ENCODE measurements at places on chromosomes 2 and 18. TPM values are rescaled to one million over a fixed set of nuclear protein-coding genes. Genes with fewer than 3 reads are reported as not detected.

IMP4 gene
- total RNA-seq: 160 TPM

DNAH7 gene
- 0.07 TPM for total RNA-seq

CD8A gene
- total RNA-seq: 419 TPM

PMAIP1 gene
- 92.8 TPM for total RNA-seq

STRN gene
- total RNA-seq: 24.0 TPM

TUBB8B gene
- not detected for total RNA-seq

LYPD6 gene
- total RNA-seq: not detected

ST8SIA5 gene
- total RNA-seq: not detected

SPHKAP gene
- not detected for total RNA-seq

GRCh38 chr2:20061940-20062339 lies 10.5 kb upstream of the LAPTM4A start:
- no peaks in the 10 kb centered on the region for H3K36me3 ChIP-seq
- no peak overlapping the region for H3K4me3 ChIP-seq
- no peak for DNase-seq
- H3K27ac ChIP-seq: no peak overlapping the region

- peak overlapping the region; percentile 37 for H3K27ac ChIP-seq
- H3K27me3 ChIP-seq: no peaks in the 10 kb centered on the region
- DNase-seq: no peak
- peaks cover 2% of the 10 kb centered on the region for H3K4me1 ChIP-seq
- peaks cover 51% of the 10 kb centered on the region for H3K36me3 ChIP-seq
These were observed 20.0 kb downstream of the ELP2 start for GRCh38 chr18:36149514-36150289.

DNA sequence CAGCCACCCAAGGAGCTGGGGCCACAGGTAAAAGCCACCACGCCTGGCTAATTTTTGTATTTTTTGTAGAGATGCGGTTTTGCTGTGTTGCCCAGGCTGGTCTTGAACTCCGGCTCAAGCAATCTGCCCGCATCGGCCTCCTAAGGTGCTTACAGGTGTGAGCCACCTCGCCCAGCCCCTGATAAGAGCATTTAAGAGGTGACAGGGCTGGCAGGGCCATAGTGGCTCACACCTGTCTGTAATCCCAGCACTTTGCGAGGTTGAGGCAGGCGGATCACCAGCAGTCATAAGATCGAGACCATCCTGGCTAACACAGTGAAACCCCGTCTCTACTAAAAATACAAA lies 9.0 kb upstream of the CNNM3 start:
- DNase-seq: no peak
- H3K4me1 ChIP-seq: peaks cover 14% of the 10 kb centered on the region
- no peaks in the 10 kb centered on the region for H3K27me3 ChIP-seq
- no peaks in the 10 kb centered on the region for H3K36me3 ChIP-seq
- H3K27ac ChIP-seq: peak overlapping the region; percentile 71
- peak overlapping the region; percentile 14 for H3K4me3 ChIP-seq

DNA sequence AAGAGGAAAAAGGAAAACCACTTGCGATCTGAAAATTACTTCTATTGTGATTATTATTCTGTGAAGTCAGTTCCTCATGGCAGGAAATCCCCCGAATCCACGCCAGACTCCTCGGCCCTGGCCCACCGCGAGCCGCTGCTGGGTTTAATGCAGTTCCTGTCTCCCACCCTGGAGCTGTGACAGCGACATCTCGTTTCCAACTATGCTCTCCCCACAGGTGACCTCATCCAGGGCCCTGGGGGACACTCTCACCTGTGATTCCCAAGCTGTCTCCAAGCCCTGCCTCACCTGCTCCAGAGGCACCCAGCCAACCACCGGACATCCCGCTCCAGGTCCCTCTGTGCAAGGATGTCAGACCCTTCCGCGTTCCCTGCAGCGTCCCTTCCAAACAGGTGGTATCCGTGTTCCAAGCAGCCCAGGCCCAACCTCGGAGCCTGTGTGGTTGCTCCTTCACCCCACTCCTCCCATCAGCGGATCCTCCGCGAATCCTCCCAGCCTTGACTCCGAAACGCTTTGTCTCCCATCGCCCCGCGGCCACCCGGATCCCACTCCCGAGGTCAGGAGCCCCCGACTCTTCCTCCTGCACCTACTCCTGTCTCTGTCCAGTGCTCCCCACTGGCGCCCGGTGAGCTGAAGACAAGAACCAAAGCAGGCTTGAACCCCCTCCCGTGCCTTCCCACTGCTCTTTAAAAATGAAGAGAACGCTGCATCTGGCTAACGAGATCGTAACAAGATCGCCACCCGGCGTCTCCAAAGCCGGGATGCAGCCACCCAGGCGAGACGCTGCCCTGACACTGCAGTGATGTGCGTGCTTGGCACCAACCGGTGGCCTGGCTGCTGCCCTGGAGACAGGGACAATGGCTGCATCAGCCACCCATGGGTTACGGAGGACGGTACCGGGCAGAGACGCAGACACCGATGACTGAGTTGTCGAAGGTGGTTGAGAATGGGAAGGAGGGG lies 96.5 kb downstream of the NDUFA10 start:
- peak; percentile 33 for DNase-seq
- peak overlapping the region; percentile 43 for H3K4me3 ChIP-seq

- H3K4me1 ChIP-seq: peaks cover 32% of the 10 kb centered on the region
- DNase-seq: no peak
- H3K4me3 ChIP-seq: peak overlapping the region; percentile 99
These were observed 676 bp downstream of the ACTR2 start for GRCh38 chr2:65228263-65228750.

DNA sequence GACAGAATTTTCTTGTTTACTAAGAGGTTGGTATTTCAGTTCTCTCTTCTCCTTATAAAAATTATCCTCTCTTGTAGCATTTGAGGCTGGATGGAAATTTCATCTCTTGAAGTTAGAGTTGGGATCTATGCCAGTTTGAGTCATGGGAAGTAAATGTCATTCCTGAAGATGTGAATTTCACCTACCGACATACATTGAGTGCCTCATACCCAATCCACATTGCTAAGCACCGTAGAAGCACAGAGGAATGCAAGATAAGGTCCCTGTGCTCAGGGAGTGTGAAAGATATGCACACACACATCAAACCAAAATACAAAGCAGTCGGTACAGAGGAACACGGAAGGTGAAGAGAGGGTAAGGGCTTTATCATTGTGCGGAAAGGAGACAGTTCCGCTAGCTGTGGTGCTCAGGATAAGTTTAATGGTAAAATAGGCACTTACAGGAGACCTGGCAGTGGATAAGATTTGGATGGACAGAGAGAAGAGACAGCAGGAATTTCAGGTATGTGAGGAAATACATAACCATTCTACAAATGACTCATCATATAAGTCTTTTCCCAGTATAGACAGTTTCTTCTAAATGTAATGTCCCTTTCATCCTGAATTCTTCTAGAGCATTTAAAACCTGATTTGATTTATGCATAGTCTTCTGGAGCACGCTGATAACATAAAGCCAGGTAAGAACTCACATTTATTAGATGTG lies 205.3 kb upstream of the ST6GAL2 start:
- no peaks in the 10 kb centered on the region for H3K36me3 ChIP-seq
- no peak for DNase-seq
- H3K4me1 ChIP-seq: no peaks in the 10 kb centered on the region
- H3K27me3 ChIP-seq: no peaks in the 10 kb centered on the region
- no peak overlapping the region for H3K4me3 ChIP-seq

DNA sequence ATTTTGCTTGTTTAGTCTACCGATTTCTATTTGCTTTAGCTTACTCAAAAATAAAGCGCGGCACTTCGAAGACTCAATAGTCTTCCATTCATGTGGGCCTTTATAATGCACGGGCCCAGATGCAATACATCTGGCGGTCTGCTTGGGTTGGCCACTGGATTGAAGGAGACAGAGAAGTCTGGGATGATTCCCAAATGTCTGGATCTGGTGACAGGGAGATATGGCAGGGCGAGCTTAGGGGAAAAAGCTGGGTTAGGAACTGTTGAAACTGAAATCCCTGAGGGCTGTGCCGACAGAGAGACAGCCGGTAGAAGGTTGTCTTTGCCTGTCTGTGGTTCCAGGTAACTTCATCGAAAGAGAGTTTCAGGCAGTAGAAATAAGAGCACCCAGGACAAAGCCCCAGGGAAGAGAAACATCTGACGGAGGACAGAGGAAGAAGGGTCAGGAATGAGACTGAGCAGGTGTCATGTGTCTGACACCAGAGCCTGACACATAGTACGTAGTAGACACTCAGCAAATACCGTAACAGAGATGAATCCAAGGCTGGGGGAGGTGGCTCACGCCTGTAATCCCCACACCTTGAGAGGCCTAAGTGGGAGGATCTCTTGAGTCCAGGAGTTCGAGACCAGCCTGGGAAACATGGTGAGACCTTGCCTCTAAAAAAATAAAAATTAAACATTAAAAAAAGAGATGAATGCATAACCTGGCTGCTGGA lies 13.6 kb downstream of the CLUL1 start:
- no peak overlapping the region for H3K27ac ChIP-seq
- no peak overlapping the region for H3K4me3 ChIP-seq
- H3K4me1 ChIP-seq: no peaks in the 10 kb centered on the region
- no peaks in the 10 kb centered on the region for H3K36me3 ChIP-seq
- no peaks in the 10 kb centered on the region for H3K27me3 ChIP-seq

GRCh38 chr2:101720732-101721131 lies 23.2 kb downstream of the MAP4K4 start:
- no peaks in the 10 kb centered on the region for H3K27me3 ChIP-seq
- H3K4me1 ChIP-seq: peaks cover 89% of the 10 kb centered on the region
- no peak overlapping the region for H3K4me3 ChIP-seq
- no peak for DNase-seq

GRCh38 chr2:178806543-178806942 lies 680 bp downstream of the TTN start:
- H3K36me3 ChIP-seq: no peaks in the 10 kb centered on the region
- no peaks in the 10 kb centered on the region for H3K27me3 ChIP-seq
- H3K4me3 ChIP-seq: no peak overlapping the region
- no peaks in the 10 kb centered on the region for H3K4me1 ChIP-seq
- H3K27ac ChIP-seq: no peak overlapping the region

DNA sequence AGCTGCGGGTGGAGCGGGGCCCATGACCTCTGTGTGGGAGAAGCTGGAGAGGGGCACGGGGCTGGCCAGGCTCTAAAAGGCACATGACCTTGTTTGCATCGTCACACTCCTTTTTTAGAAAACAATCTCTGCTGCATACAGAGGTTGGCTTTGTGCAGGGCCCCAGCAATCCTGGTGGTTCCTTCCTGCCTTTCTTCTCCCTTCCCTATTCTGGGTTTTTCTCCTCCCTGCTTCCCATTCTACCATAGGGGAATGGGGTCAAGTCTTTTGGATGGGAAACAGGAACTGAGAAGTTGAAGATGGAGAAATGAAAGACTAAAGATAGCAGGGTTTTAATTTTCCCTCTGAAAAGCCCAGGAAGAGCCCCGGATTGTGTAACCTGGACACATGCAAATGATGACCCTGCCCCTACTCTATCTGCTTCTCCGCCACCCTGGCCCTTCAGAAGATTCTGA lies 53.9 kb downstream of the ASAP2 start:
- no peak overlapping the region for H3K27ac ChIP-seq
- no peaks in the 10 kb centered on the region for H3K4me1 ChIP-seq
- no peak overlapping the region for H3K4me3 ChIP-seq
- H3K36me3 ChIP-seq: no peaks in the 10 kb centered on the region

DNA sequence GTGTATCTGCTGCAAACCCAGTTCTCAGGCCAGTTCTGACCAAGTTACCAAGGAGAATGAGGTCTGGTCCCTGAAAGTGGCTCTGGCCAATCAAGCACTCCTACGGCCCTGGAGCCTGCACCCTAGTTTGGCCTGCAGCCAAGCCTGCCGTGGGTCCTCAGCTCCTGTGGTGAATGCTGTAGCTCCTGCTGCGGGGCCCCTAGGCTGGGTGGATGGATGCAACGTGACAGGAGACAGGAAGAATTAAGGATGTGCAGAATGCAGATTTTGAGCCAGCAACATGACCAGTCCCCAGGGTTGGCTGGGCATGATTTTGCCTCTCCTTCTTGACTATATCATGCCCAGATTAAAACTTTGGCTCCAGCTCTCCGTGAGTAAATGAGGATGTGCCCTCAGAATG lies 97.2 kb downstream of the SMAD7 start:
- DNase-seq: no peak
- no peaks in the 10 kb centered on the region for H3K36me3 ChIP-seq
- no peak overlapping the region for H3K4me3 ChIP-seq
- peaks cover 36% of the 10 kb centered on the region for H3K4me1 ChIP-seq

DNA sequence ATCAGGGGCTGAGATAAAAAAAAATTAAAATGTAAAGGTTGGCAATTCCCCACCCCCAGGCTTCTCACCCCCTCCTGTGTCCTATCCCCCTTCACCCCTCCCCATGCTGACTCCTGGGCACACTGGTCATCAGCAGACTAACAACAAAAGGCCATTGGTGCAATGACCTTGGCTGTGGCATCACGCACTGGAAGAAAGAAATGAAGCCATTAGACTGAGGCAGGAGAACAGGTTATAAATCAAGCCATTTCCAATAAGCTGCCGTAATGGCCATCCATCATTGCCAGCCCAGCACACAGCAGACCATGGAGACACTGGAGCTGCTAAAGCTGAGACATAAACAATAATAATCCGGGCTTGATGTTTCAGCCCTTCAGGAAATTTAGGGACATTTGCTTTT lies 342.4 kb upstream of the ETAA1 start:
- no peak overlapping the region for H3K4me3 ChIP-seq
- H3K36me3 ChIP-seq: no peaks in the 10 kb centered on the region
- no peaks in the 10 kb centered on the region for H3K4me1 ChIP-seq
- no peak for DNase-seq
- H3K27me3 ChIP-seq: no peaks in the 10 kb centered on the region

GRCh38 chr18:4020026-4020425 lies 435.1 kb downstream of the DLGAP1 start:
- no peak for DNase-seq
- no peak overlapping the region for H3K4me3 ChIP-seq
- H3K27me3 ChIP-seq: peaks cover 3% of the 10 kb centered on the region
- H3K36me3 ChIP-seq: no peaks in the 10 kb centered on the region

GRCh38 chr2:148282201-148282600 lies 261.3 kb downstream of the MBD5 start:
- peaks cover 1% of the 10 kb centered on the region for H3K36me3 ChIP-seq
- no peak for DNase-seq
- H3K27me3 ChIP-seq: no peaks in the 10 kb centered on the region
- H3K4me3 ChIP-seq: no peak overlapping the region

- H3K36me3 ChIP-seq: no peaks in the 10 kb centered on the region
- H3K27ac ChIP-seq: no peak overlapping the region
- H3K4me3 ChIP-seq: no peak overlapping the region
- H3K27me3 ChIP-seq: peaks cover 2% of the 10 kb centered on the region
These were observed 70.7 kb downstream of the NEDD4L start for GRCh38 chr18:58114766-58115165.

DNA sequence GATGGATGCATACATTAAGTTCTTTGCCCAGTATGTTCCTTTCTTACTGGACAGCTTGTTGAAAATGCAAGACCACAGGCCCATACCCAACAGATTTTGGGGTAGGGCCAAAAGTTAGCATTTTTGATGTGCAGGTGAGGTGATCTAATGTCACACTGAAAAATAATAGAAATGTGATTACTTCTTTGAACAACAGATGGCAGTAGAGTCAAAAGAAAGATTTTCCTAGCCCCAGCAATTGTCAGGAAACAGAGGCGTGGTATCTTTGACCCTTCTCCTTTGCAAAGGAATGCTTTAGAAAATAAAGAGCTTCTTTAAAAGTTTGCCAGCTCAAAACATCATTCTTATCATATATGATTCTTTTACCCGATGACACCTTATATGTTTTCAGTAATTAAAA lies 343.6 kb upstream of the SYT4 start:
- no peak overlapping the region for H3K27ac ChIP-seq
- H3K36me3 ChIP-seq: no peaks in the 10 kb centered on the region
- H3K4me1 ChIP-seq: no peaks in the 10 kb centered on the region
- H3K27me3 ChIP-seq: peaks cover 3% of the 10 kb centered on the region

- no peak for DNase-seq
- no peaks in the 10 kb centered on the region for H3K36me3 ChIP-seq
- no peaks in the 10 kb centered on the region for H3K27me3 ChIP-seq
- peaks cover 6% of the 10 kb centered on the region for H3K4me1 ChIP-seq
- no peak overlapping the region for H3K27ac ChIP-seq
These were observed 26.9 kb downstream of the GCG start for GRCh38 chr2:162125138-162125537.
